Posterior cingulate gyrus (tissue), 11 donors: ENCODE measurements at places on chromosomes 3 and 15.

- DNase-seq, result no peak
These were observed 242.0 kb downstream of the SHQ1 start for GRCh38 chr3:72606005-72606800.

GRCh38 chr15:84681831-84682230 is 23.8 kb upstream of the NMB start:
- DNase-seq, result no peak

GRCh38 chr3:16033889-16034687 is 140.4 kb upstream of the GALNT15 start:
- DNase-seq, result no peak

- DNase-seq, result no peak
These were observed 725.2 kb upstream of the GOLIM4 start for GRCh38 chr3:168820810-168821415.

DNA sequence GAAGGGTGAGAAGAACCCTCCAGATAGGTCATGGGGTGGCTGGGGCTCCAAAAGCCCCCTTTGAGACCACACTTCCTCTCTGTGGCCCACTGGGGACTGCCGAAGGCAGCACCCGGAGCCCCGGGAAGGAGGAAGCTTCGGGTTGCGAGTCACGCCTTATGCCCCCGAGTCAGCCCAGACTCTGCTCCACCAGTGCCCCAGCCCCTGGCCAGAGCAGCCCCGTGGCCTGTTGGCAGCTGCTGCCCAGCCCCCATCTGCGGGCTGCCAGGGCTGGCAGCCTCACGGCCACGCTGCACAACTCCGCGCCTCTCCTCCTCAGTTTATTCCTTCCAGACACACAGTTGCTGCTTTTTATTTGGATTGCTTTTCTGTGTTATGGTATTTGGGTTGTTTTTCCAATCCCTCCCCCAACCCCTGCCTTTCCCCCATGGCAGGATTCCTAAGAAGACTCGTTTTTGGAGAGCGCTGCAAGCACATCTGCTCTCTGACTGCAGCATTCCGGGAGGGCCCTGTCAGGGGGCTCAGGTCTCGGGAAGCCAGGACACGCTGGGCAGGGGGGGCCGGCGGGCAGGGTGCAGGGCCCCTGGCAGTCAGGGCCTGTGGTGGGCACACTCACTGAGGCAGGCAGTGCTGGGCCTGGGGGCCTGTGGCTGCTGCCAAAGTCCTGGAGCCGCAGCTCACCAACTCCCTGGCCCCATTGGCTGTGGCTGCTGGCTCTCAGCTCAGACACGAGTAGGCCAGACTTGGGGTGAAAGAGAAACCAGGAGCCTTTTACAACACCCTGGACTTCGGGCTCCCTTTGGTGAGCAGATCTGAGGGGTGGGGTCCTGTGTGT is 20.2 kb downstream of the MAGEF1 start:
- DNase-seq, result peak; percentile 27

DNA sequence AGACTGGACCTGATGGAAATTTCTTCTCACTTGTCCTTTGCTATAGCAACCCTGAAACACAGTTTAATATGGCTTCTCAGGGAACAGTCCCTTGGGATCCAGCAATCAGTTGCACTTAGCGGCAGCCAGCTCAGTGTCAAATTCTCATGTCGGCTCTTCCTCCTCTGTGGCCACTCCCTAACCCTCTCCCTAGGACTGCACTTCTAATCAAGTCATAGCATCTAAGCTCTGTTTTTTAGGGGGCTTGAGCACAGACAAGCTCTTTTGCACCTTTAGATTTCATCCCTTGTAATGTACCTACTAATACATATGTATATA is 250.5 kb upstream of the TLE3 start:
- DNase-seq, result no peak

DNA sequence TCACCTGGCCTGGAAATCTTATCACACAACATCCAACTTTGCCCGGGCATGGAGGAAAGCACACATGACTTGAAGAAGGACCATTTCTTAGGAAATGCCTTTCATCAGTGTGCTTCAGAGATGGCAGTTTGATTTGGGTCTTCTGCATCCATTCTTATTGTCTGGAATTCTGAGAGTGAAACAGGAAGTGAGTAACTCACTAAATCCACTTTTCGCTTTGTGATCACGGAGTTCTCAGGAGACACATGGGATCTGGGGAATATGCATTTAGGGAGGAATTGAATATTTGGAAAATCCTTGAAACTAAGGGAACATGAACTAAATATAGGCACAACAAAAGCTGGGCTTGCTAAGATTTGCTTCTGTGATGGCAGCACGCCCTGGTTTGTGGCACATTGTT is 212.5 kb upstream of the FEZF2 start:
- DNase-seq, result no peak

DNA sequence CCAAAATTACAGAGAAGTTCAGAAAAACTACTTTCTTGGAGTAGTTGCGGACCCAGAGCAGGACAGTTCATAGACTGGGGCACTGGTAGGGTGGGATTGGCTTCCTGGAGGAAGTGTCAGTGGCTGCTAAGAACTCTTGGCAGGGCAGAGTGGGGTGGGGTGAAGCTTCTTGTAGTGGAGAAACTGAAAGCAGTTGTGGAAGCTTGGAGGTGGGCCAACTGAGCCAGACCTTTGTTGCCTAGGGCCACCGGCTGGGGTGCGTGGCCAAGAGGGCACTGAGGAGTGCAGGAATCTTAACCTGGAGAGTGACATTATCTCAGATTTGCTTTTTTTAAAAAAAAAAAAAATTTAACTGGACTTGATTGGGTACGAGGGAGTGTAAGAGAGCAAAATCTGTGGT is 3.1 kb downstream of the KAT2B start:
- no peak for DNase-seq

DNA sequence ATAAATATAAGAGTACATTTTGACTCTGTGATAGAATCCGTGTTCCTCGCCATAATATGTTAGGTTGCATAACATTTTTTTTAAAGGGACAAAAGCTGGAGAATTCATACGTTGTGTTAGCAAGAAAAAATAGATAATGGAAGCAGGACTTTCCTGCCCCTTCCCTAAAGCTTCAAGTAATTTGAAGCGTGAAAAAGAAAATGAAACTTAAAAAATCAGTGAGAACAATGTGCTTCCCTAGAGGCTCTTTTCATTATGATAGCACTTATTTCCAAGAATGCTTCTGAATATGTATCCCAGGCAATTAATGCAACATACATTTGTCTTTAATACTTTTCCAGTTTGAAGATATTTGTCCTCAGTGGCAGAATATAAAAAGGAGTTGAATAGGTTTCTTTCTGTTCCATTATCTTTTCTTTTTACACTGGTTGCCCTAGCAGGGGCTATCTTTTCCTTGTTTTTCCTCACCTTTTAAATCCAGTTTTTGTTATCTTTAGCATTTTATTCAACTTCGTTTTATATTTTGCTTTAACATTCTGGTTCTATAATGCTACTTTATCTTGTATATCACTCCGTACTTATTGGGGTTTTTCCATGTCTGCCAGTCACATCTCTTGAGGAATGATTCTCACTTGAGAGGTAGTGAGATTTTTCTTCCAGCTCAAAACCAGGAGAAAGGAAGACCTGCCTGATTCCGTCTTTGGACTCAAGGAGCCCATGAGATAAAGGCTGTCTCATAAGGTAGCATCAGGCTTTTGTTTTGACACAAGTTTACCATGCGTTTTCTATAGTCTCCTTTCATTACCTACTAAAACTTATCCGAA is 113.8 kb downstream of the MBNL1 start:
- DNase-seq, result no peak

GRCh38 chr15:40042791-40043320 is 3.9 kb upstream of the SRP14 start:
- DNase-seq, result no peak

DNA sequence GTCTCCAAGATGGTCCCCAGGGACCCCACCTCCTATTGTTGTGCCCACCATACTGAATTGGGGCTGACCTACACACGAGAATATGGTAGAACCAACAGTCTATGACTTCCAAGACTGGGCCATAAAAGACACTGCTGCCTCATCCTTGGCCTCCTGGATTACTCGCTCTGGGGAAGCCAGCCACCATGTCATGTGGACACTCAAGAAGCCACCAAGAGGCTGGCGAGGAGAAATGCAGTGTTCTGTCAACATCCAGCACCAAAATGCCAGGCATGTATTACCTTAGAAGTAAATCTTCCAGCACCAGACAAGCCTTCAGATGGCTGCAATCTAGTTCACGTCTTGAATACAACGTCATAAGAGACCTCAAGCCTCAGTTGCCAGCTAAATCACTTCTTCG is 17.1 kb upstream of the TPM1 start:
- no peak for DNase-seq

GRCh38 chr3:122103821-122104514 is 48.8 kb downstream of the CD86 start:
- DNase-seq, result no peak

DNA sequence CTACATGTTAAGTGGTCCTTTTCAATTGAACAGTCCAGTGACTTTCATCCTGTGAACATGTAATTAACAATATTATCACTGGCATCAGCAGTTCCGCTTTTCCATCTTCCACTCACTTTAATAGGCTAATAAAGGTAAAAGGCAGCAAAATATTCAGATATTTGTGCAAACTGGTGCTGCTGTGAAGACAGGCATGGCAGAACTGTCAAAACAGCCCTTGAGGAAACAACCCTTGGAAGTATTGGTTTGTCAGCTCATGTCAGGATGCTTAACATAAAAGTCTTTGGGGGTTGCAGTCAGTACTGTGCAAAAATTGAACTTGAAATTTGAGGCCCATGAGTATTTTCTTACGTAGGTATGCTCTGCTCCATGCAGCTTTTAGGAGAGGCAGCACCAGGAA is 72.0 kb upstream of the CMTM7 start:
- no peak for DNase-seq

DNA sequence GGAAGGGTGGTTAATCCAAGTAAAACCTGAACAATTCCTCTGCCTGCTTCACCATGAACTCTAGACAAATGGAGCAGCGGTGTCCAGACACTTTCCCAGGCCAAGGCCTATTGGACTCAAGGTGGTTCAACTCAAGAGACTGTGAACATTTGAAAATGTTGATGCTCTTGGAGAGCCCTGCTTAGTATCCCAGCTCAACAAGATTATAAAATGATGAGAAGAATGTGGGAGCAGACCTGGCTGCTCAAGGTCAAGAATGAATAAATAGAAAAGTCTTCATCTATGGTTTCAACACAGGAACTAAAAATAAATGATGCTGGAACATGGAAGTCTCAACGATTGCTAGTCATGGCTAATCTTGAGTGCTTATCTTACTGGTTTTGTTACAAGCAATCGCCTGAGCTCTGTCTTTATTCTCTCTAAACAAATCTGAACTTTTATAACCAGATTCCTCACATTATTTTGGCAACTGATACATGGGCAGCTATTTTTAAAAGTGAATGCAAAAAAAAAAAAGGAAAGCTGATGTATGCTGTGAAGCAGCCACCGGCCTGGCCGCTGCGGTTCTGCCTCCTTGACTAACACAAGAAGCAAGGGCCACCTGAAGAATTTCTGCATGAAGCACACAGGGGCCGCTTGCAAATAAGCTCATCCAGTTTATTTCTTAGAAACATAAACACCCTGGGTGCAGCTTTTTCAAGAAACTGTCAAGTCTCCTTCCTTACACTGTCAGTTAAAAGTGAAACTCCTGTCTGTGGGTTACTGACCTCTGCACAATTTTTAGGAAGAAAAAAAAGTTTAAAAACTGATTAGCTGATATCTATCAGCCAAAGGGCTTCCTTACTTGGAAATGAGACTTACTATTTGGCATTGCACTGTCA is 120.1 kb upstream of the ARHGEF3 start:
- no peak for DNase-seq

GRCh38 chr3:23519314-23520208 is 286.2 kb upstream of the UBE2E1 start:
- no peak for DNase-seq

GRCh38 chr15:74240002-74240568 is 4.0 kb downstream of the CCDC33 start:
- peak; percentile 79 for DNase-seq

GRCh38 chr3:50251220-50251619 is 15.2 kb downstream of the GNAI2 start:
- no peak for DNase-seq

GRCh38 chr3:179819379-179819778 is 166.5 kb downstream of the USP13 start:
- no peak for DNase-seq

DNA sequence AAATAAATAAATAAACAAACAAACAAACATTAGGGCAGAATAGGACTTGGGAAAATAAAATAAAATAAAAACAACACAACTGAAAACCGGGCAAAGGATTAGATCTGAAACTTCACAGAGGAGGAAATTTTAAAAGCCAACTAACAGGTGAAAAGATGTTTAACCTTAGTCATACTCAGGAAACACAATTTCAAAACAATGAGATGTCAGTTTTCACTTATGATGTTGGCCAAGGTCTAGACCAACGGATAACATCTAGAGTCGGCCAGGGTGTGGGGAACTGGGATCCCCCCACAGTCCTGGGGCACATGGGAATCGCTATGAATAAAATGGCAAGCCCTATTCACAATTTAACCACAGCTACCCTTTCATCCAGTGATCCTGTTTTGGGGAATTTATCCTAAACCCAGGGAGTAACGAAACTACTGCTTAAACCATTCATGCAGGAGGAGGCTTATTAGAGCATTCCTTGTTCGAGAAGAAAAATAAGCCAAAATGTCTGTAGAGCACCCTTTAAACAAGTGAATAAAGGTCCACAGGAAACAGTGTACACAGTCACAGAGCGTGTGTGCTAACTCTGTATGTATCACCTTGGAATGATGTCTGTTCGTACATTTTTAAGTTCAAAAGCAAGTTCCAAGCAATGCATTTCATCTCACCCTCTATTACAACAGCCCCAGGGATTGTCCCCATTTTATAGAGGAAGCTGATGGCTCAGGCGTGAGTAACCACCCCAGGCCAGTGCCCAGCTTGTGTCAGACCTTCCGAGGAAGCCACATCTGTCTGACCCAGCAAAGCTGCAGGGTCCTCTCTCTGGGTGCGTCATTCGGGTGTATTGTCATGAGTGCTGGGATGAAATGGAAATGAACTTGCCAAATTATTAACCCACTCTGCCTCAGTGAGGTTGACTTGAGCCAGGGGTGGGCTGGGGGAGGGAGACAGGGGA is 6.3 kb upstream of the ANPEP start:
- DNase-seq, result no peak

DNA sequence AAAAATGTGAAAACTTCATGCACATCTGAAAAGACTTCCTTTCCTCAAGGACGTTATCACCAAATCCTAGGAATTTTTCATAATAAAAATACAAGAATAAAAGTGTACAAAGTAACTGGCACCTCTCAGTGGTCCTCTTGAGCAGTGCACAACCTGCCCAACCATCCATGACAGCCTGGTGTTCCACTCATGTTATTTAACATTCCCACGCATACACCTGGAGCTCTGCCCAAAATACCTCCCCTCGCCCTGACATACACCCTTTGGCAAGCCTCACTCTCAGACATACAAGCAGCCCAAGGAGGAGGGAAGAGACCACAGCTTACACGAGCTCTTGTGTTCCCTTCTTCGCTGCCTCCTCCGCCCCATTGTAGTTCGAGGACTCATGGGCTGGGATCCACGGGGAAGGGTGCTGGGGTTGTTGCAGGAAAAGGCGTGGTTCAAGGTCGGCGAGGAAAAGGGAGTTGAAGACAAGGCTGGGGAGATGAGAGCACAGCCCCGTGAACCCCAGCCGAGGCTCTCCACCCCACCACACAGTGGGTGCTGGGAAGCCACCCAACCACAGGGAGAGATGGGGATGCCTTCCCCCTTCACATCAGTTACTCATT is 23.3 kb downstream of the GRIP2 start:
- DNase-seq, result peak; percentile 5

- no peak for DNase-seq
These were observed 217.0 kb upstream of the ICE2 start for GRCh38 chr15:60695713-60696522.

GRCh38 chr15:51879555-51879954 is 50.1 kb downstream of the TMOD3 start:
- no peak for DNase-seq

- DNase-seq, result no peak
These were observed 48.7 kb downstream of the MYH15 start for GRCh38 chr3:108461661-108462111.
